ENCODE measurements at places on chromosomes 2 and 18.

DNA sequence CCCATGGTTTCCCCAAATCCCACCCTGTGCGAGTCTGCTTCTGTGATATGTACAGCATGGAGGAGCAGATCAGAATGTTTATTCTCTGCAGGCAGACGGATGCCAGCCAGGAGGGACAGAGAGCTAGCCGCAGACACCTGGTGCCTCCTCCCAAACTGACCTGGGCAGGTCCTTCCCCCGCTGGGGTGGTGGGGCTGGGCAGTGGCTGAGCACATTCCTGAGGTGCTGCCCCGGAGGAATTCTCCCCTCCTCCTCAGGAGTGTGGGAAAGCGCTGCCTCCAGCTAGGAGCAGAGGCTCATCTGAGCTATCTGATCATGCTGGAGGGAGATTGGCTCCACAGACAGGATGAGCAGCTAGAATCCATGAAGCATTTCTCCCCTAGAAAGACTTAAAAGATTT is 21.7 kb downstream of the C2orf92 start:
- DNase-seq, result no peak

DNA sequence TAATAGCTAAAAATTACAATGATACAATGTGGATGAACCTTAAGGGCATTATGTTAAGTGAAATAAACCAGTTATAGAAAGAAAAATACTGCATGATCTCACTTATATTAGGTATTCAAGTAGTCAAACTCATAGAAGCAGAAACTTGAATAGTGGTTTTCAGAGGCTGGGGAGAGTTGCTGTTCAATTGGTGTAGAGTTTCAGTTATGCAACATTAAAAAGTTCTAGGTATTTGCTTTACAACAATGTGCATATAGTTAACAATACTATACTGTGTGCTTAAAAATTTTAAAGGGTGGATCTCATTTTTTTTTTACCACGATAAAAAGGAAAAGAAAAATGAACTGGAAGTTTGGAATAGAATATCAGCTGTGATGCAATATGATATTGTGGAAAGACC is 479.1 kb downstream of the SPAG16 start:
- DNase-seq, result no peak

- DNase-seq, result no peak
Measured at GRCh38 chr18:68840554-68841263, 42.8 kb downstream of the CCDC102B start.

GRCh38 chr2:64652231-64653108 is 1.2 kb downstream of the SERTAD2 start:
- peak; percentile 53 for DNase-seq

- DNase-seq, result no peak
Measured at GRCh38 chr2:28463893-28464292, 32.0 kb upstream of the PLB1 start.

- DNase-seq, result no peak
Measured at GRCh38 chr2:10575609-10576280, 114.0 kb downstream of the NOL10 start.
